NCI-H2171 treated with DMSO at 0.1 percent for 48 hours (cell line): ENCODE measurements at places on chromosomes 7 and 10.
A peak's percentile ranks its signal among the peaks of the same experiment; 100 is the strongest.

- DNase-seq = no peak
Observed at GRCh38 chr10:70286616-70287015, 2.8 kb upstream of the NPFFR1 start.

GRCh38 chr7:28697913-28698563, 260.1 kb downstream of the TRIL start:
- DNase-seq = no peak

- DNase-seq = no peak
Observed at GRCh38 chr7:5633161-5634106, 148.0 kb downstream of the RNF216 start.

GRCh38 chr7:24540956-24541355, 32.3 kb upstream of the PALS2 start:
- peak; percentile 19 for DNase-seq

DNA sequence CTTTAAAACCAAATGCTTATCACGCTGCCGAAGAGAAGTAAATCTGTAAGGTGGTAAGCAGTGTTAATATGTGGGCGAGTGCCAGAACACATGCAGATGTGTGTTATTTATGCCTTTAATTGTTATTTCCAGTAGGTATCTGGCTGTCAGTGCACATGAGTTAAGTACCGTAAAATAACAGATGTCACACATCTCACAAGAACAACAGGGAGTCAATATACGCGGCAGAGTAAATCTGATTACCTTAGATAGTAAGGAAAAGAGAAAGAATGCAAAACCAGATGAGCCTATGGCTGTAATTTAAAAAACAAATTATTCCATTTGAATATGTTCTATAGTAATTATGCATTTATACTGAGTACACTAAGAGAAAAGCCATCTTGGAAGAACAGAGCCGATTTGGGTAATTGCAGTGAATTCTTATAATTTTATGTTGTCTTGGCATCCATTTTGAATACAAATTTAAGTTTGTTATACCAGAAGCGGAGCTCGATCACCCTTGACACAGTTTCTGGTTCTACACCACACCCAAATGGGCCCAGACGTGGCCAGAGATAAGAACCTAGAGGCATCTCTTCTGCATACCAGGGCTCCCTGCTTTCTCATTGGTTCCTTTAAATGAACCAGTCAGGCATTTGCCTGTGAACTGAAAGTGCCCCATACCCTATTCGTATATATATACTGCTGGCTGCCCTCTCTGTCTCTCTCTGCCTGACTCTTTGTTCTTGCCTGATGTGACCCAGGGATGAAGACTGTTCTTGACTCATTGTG, 34.8 kb downstream of the DNAJB9 start:
- peak; percentile 86 for DNase-seq

- no peak for DNase-seq
Observed at GRCh38 chr7:143322760-143323633, 7.1 kb downstream of the CLCN1 start.

DNA sequence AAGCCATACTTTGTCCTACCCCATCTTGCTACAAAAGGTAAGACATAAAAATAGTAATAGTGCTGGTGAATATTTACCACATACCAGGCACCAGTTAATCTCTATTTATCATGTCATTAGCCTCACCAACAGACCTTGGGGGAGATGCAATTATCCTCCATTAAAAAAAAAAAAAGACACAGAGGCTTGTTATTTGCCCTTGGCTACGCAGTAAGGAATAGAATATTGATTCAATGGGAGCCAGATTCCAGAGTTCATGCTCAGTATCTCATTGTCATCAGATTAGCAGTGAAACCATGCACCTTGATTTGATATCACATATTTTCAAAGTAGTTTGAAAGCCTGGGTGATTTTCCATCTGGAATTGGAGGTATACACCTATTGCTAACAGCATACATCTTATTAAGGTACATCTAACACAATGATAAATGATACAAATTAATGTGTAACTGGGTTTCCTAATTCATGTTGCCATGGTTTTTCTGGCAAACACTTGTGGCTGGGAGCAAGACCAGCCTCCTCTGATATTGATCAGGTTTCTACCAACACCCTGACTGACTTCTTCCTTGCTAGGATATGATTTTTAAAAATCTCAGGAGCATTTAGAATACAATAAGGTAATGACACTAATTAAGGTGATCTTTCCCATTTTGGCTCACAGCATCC, 67.1 kb upstream of the PRR15 start:
- no peak for DNase-seq

- DNase-seq = no peak
Observed at GRCh38 chr7:16651396-16652239, 5.6 kb downstream of the BZW2 start.

DNA sequence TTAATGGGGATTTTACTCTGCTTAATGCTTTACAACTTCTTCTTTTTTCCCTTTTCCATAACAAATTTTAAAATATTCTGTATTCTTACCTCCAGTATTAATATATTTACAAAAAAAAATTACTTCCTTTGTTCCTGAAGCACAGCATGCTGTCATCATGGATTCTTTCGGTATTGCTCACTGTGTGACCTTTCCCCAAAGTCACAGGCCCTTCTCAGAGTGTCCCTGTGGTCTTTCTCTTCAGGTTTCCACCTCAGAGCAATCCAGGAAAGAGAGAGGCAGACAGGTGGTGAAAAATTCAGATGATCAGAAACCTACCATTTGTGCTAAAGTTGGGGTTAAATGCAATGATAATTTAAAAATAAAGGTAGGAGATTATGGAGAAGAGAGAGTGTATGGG, 13.0 kb downstream of the AOAH start:
- DNase-seq = no peak

GRCh38 chr7:139830782-139831501, 1.9 kb downstream of the TBXAS1 start:
- no peak for DNase-seq

DNA sequence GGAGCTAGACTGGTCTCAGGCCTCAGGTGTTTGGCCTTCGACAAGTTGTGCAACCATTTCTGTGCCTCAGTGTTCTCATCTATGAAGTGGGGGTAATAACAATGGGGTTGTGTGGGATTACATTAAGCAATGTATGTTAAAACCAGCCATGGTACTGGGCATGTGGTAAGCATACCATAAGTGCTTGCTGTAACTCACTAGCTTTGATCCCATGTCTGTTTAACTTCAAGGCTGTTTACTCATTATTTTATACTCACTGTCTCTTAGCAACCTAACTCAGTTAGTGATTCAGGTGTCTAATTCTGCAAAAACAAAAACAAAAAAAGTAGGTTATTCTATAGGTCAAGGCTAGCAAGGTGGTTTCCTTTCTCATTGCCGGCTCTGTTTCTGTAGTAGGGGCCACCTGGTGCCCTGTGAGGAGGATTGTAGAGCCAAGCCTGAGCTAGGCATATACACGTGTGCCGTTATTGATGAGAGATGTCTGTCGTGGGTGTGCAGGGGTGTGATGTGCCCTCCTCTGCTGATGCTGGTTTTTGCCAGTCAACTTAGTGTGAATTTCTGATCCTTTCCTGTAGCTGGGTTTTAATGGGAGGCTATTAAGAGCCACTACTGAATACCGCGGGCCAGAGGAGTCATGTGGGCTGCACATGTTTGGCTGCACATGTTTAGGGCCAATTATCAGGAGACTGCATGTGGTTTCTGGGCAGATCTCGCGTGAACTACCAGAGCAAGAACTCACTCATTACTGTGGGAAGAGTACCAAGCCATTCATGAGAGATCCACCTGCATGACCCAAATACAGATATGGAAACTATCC, 56.2 kb downstream of the EEPD1 start:
- DNase-seq = no peak

- no peak for DNase-seq
Observed at GRCh38 chr7:509426-510130, 10.1 kb downstream of the PDGFA start.

DNA sequence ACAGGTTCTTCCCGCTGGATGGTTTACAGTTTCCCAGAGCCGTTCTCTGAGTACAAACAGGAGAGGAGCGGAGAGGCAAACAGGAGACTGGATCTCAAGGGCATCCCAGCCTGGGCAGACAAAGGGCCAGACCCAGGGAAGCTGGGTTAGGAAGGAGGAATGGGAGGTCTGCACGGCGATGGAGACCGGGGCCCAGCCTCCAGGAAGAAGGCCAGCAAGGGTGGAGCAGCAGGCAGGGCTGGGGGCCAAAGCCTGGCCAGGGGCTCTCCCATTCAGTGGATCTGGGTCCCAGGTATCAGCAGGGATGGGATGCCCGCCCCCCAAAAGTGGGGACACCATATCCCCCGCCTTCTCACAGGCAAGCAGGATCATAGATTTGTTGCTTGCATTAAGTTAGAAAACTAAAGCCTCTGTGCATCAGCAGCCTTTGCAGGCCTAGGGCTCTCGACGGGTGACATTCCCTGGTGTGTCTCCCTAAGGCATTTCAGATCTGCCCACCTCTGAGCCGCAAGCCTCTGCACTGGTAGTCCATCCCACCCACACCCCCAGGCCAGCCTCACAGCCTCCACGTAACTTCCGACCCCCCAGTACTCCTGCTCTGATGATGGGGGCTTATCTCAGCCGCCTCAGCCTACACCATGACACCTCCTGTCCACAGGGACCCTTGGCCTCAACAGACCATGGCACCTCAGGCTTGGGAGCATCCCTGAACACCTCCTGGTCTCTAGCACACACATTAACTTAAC, 59.9 kb downstream of the TNS3 start:
- no peak for DNase-seq

GRCh38 chr10:47378183-47378510, 5.9 kb downstream of the ZNF488 start:
- no peak for DNase-seq

DNA sequence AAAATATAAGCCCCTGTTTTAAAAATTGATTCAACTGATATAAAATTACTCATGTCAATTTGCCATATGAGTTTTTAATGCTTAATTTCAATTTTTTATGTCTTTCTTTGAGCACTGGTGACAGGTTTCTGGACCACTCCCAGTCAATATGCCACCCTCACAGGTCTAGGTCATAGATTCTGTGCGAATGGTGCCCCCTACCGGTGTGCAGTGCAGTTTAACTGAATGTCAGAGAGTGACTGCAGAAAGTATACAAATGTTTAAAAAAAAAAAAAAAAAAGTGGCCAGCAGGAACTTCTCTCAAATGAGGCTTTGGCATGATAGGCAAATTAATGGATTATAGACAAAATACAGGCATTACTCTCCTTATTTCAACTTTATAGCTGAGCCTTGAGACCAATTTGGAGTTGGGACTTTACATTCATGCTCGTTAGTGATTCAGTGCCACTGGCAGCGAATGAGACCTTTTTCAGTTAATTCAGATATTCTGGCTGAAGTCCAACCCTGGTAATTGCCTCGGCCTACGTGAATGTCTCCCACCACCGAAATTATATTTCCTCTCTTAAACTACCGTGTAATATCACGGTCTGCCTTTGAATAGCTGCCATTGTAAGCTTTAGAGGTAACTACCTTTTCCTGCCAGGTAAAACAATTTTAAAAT, 427.6 kb downstream of the PHTF2 start:
- peak; percentile 39 for DNase-seq

- DNase-seq = no peak
Observed at GRCh38 chr7:70533614-70534013, 598.3 kb upstream of the GALNT17 start.

DNA sequence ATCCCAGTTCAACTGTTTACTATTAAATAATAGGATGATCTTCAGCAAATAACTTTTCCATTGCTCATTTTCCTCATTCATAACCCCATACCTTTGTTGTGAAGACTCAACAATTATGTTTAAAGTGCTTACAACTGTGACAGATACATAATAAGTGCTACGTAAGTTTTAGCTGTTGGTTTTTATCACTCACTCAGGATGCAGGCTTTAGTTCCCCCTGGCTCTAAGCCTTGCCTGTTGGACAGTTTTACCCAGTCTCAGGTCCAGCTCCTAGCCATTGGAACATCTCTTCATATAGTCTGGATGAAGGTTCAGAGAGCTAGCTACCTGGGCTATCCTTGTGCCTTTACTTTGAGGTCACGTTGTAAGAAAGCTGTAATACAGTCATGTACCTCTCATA, 353.2 kb downstream of the CRPPA start:
- peak; percentile 13 for DNase-seq

DNA sequence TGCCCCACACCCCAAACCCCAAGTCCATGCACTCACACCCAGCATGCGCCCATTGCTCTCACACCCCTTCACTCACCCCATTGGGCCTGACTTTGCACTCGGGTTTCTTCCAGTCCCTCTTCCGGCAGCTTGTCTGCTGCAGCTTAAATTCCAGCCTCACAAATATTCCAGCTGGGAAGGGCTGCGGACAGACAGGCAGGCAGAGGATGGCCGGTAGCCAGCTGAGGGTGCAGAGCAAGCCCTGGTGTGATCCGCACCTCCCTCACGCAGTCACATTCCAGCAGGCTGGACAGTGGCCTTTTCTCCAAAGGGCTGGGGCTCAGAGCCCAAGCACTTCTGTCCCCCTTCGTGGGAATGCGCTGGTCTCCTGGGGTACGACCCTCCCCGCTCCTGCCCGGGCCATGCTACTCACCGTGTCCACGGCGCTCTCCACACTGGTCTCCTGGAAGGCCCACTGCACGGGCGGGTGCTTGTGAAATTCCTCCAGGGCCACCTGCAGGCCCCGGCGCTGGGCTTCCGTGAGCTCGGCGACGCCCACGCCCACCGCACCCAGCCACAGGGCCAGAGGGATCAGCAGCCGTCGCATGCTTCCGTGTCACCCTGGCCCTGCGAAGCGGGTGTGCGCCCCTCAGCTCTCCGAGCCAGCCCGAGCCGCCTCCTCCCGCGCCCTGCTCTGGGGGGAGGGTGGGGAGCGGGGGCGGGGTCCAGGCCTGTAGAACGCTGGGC, 1.2 kb downstream of the RARRES2 start:
- no peak for DNase-seq
